NCI-H526 (cell line): ENCODE measurements at places on chromosomes 12 and 14.

DNA sequence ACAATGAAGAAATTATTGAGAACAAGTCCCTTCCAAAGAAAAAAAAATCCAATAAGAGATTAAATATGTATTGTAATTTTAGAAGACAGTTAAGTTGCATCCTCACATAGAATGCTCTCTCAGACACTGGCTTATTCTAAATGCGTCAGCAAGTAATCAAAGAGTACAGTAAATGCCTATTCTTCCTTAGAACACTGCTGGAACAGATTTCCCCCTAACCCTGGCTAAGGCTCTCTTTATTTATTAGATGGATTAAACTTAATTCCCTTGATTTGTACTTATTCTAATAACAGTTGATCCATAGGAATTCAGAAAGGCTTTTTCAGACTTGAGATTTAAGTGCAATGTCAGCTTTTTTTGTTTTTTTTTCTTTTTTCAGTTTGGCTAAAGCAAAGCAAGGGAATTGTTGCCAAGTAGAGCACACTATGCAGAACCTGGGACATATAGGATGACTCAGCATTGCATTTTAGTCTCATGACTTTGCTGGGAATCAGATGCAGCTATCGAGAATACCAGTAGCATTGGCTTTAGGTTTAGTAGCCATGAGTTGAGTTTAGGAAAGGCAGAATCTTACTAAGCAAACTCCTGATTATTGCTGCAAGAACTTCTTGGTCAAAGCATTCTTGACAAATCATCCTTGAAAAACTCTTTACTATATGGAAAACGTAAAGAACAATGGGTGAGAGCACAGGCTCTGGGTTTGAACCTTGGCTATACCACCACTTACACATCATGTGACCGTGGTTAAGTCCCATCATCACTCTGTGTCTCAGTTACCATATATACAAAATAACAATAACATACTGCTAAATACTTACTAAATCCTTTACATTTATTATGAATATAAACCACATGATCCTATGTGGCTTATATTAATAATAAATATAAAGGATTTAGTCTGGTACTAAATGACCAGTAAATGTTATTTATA, 26.7 kb downstream of the MED21 start:
- DNase-seq = no peak

DNA sequence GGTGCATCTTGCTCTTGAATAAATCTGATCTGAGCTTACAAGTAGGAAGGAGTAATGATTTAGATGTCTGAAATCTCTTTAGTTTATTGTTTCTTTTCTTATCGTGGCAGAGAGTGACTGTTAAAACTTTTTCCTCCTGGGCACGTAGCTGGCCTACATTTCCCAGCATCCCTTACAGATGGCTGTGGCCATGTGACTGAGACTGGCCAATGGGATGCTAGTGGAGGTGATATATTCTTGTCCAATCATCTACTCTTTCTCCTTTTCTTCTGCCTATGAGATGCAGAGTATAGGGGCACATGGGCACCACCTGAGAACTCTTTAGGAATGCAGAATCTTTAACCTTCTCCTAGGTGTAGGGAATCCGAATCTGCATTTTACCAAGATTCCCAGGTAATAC, 237.3 kb downstream of the RGS6 start:
- no peak for DNase-seq

- no peak for DNase-seq
Observed at GRCh38 chr14:83478741-83479140, 1945.1 kb upstream of the SEL1L start.

GRCh38 chr14:54935100-54935499, 32.5 kb upstream of the GCH1 start:
- DNase-seq = no peak

DNA sequence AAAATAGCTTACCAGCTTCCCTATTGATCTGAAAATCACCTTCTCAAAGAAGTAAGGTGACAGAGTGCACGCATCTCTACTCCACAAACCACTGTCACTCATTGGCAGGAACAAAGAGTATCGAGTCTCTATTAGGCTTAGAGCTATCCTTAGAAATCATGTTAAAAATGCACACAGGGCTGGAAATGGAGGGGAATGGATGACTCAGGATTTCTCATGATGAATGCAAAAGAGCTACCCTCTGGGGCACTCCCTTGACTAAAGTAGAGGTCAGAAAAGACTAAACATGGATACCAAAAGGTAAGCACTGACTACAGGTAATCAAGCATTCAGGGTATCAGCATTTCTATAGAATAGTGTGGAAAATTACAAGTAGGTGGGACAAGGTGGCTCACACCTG, 96.1 kb upstream of the ANO4 start:
- no peak for DNase-seq

DNA sequence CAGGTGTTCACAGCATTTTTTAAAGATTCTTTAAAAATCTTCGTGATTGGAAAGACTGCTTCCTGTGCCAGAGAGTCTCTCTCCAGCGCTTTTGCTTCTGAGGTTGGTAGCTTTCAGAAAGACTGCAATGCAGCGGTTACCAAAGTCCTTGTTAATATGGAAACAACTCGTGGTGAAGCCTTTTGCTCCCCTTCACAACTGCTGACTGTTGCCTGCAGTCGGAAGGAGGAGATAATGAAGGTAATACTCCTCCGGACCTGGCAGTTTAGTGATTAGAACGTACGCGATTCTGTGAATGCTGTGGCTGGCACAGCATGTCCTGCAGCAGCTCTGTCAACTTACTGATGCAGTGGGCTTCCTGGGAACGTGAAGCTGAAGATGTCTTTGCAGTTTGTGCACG, 50.9 kb downstream of the TRAF3 start:
- peak; percentile 19 for DNase-seq

DNA sequence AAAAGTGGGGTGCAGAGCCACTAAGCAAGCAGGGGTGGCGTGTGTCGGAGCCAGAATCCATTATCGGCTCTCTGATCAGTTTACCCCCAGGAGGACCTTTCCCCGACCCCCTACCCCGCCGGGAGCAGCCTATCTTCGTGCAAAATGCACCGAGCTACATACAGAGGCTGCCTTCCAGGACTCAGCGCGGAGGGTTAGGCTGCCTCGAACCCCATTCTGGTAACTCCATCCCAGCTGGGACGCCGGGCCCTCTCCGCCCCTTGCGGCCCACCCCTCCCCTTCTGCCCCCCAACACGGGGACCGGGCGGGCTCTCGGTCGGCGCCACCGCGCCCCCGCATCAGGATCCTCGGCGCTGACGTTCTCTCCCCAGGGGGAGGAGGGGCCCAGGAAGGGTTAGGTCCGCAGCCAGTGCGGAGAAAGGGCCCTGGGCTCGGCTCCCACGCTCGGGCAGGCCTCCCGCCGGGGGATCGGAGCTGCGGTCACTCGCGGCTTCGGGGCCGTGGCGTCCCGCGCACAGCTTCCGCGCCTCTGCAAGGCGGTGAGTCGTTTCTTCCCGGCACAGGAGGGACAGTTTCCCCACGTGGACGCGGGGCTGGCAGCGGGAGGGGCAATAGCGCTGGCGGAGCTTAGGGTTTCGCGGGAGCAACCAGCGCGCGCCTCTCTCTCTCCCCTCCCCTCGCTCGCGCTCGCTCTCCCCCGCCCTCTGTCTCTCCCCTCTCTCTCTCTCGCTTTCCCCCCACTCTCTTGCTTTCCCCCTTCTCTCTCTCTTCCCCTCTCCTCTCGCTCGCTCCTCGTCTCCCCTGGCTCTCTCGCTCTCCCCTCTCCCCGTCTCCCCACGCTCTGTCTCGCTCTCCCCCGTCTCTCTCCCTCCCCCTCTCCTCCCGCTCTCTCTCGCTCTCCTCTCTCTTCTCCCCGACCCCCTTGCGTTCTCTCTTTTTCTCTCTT, 12.5 kb upstream of the MAP3K9 start:
- DNase-seq = no peak

GRCh38 chr14:73285979-73286378, 48.7 kb downstream of the PAPLN start:
- DNase-seq = no peak

GRCh38 chr12:124007826-124008570, 35.0 kb downstream of the ZNF664 start:
- no peak for DNase-seq

DNA sequence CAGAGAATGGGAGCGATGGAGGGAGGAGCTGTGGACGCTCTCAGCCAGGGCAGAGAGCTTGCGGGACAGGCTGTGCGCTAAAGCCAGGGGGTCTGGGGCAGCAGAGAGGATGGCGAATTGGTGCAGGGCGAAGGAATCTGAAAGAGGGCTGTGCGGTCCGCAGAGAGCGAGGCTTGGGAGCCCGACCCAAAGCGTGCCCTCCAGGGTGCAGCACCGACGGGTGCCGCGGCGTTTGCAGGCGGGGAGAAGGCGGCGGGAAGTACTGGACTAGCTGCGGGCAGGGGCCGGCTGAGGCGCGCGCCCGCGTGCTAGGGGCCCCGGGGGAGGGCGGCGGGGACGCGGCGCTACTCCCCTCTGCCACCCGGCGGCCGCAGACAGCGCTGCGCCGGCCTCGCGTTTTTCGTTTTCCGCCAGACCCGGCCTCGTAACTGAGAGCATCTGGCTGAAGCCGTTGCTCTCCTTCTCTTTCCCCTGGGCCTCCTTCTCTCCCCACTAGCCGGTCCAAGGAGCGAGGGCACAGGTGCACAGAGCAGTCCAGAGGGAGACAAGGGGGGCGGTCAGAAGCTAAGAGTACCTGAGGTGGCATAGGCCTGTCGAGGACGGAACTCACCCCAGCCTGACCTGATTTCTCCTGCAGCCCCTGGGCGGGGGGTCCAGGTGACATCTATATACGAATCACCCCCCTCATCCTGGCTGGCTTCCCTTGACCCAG, 24.9 kb downstream of the SLC6A12 start:
- DNase-seq = peak; percentile 81

GRCh38 chr12:41585784-41586183, 397.7 kb downstream of the PDZRN4 start:
- DNase-seq = no peak

DNA sequence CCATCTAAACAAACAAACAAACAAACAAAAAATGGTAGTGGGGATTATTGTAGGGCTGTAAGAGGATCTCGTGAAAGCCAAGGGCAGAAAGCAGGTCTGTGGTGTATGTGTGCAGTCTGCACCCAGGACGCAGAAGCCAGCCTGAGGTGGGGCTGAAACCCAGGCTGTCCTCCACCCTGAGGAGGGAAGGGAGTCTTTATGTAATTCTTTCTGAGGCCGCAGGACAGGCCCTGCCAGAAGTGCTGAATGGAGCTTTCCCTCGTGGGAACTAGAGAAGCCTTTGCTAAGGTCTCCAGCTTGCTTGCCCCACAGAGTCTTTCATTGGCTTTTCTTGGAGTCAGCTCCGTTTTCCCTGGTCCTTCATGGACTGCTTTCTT, 27.7 kb downstream of the SLC17A8 start:
- DNase-seq = no peak

- no peak for DNase-seq
Observed at GRCh38 chr14:72801836-72802587, 91.9 kb downstream of the DPF3 start.

- no peak for DNase-seq
Observed at GRCh38 chr14:103925316-103925715, 2.9 kb upstream of the TDRD9 start.

- DNase-seq = no peak
Observed at GRCh38 chr14:92103363-92103989, 2.9 kb downstream of the ATXN3 start.

GRCh38 chr14:92510972-92511371, 2.6 kb upstream of the RIN3 start:
- peak; percentile 48 for DNase-seq

GRCh38 chr14:100504372-100505078, 82.7 kb downstream of the BEGAIN start:
- no peak for DNase-seq

DNA sequence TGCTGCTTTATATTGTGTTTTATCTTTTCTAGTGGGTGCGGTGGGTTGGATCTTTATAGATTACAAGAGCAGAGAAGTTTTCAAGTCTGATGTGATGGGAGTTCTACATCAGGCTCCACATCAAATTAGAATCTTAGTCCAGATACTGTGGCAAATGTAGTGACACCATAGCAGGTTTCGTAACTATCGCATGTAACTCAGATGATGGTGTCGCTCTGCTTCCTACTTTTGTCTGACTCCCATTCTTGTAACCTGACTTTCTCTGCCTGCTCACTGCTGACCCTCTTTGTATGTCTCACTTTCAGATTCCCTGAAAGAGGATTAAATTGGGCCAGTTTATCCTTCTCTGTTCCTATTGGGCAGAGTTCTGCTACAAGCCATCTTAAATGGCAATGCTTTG, 22.8 kb upstream of the FBXO34 start:
- DNase-seq = no peak

DNA sequence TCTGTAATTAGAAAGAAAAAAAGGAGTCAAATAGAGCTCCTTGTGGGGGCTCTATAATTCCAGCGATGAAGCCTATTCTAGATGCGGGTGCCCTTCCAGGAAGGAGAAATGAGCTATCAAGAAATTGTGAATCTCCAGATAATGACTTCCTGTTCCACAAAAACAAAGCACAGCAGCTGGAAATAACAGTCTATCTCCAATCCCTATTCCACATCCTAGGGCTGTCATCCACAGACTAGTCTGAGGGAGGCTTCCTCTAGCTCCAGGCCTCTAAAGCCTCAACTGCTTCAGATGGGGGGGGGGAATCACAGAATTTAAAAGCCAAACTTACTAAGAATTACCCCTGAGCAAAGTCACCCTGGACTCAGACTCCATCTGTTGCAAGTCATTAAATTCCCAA, 77.4 kb upstream of the GTF2A1 start:
- DNase-seq = no peak

- no peak for DNase-seq
Observed at GRCh38 chr14:99277530-99277929, 5.5 kb upstream of the BCL11B start.

DNA sequence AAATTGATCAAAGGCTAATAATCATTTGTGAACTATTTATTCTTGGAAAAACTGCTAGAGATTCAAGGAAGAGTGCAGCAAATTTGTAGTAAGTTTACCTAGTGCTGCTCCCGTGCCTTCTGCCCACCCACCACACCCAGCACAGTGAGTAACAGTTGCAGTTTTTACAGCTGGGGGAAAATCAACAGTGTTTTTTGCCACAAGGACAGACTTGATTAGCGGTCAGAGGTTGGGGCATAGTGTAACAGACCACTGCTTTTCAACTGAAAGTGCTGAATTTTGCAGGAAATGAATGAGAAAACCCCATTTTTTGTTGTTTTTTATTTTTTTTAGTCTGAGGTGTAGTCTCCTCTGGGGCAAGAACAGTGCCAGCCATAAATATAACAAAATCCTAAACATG, 7.5 kb upstream of the KLRK1 start:
- no peak for DNase-seq

GRCh38 chr14:36663404-36664321, 2.0 kb downstream of the PAX9 start:
- DNase-seq = no peak
